ENCODE measurements at places on chromosomes 4 and X.
A peak's percentile ranks its signal among the peaks of the same experiment; 100 is the strongest.

- no peak for DNase-seq
Observed at GRCh38 chr4:7158991-7159390, 33.3 kb upstream of the SORCS2 start.

DNA sequence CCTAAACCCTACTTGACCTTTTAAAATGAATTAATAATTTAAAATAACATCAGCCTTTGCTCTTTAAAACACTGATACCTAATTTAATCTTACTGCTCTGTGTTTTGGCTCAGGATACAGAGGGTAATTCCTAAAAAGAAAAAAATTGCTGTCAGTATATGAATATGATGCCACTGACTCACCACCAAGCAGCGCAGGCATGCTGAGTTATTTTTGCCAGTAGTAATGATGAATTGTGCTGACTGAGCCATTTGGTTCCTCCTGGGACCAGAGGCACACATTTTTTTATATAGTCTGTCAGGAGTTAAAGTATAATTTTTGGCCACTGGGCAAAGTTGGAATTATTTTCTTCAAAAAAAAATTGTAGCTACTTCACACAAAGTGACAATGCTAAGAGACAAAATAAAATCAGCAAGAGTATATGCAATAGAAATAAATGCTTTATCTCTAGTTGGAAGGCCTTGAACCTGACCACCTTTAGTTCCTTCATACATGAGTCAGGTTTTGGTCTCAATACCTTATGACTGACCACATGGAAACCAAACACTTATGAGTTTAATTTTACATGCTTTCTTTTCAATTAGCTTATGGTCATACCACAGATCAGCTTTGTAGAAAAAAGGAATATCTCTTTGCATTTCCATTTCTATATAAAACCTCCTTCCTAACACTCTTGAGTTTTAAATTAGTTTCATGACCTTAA, 115.1 kb downstream of the PPP3CA start:
- no peak for DNase-seq

GRCh38 chr4:55447108-55447708, 51.5 kb downstream of the TMEM165 start:
- no peak for DNase-seq

DNA sequence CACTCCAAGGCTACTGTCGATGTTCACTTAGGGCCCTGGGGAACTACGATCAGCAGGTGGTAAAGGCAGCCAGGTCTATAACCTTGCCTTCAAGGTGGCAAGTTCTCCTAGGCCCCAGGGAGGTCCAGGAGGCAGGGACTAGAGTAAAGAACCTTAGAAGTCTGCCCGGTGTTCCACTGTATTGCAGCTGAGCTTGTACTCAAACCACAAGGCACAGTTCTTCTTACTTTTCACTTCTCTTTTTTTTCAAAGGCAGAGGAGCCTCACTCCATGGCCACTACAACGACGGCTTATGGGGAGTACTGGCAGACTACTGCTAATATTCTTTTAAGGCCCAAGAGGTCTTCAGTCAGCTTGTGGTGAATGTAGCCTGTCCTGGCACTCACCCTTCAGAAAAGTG, 78.8 kb upstream of the GPR174 start:
- no peak for DNase-seq

- no peak for DNase-seq
Observed at GRCh38 chr4:73019462-73020047, 50.0 kb downstream of the COX18 start.

GRCh38 chrX:108138814-108139702, 47.5 kb downstream of the ATG4A start:
- no peak for DNase-seq

DNA sequence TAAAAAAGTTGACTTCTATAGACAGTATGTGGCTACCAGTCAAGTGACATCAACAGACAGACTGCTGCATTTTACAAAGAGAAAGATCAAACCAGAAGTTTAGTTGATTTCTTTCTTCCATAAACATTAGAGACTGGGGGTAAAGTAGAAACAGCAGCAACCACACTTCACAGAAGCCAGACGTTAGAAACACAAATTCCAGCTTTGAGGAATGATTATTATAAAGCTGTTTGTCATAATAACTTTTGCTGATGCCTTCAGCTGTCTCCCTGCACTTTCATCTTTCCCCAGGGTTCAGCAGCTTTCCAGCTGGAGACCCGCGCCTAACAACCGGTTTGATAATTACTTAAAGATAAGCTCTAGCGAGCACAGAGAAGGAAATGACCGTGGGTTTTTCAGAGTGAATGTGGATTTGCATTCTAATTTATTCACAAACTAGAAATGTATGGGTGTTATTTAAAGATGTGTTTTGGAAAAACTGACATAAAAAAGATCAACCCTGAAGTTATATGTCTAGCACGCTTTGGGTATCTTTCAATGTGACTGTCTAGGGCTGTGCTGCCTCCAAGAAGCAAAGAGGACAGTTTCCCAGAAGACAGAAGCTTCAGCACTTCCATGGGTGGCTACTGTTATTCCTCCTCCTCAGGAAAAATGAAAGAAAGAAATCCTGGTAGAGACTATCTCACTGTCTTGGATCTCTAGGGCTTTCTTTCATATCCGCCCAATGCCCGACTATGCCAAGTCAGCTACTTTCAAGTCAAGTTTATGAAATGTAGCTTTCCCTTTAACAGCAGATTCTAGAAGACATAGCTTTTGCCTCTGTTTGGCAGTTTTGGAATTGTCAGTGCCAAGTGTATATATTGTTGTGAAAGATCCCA, 15.0 kb upstream of the ENAM start:
- DNase-seq: no peak

DNA sequence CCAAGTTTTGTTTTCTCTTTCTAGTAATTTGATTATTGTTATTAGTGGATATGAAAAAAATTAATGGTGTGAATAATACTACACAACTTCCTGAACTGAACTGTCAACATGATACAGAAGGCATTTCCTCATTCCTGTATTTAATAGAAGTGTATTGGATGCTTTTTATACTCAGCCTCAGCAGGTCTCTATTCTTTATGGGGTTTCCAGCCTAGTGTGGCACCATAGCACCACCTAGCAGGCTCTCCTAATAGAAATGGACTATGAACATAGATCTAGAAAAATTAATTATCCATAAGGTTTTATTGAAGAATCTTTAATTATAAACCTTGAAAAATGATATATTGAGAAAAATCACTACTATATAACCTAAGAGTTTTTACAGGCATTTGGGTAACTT, 52.4 kb downstream of the GLRB start:
- DNase-seq: no peak

GRCh38 chr4:157803845-157804521, 368.8 kb downstream of the GASK1B start:
- DNase-seq: no peak

DNA sequence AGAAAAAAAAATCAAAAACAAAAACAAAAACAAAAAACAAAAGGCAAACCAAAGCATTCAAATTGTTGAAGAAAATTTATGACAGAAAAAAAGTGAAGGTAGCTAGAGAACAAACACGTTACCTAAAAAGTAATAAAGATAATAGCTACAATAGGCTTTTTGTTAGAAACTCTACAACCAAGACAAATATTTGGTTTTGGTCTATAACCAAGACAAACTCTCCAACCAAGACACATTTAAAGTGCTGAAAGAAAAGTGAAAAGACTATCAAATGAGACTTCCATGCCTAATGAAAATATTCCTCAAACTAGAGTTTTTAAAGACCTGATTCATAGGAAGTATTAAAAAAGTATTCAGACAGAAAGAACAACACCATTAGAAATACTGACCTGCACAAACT, 391.9 kb upstream of the NDST4 start:
- no peak for DNase-seq

- peak; percentile 14 for DNase-seq
Observed at GRCh38 chrX:54042609-54043021, 1.7 kb downstream of the PHF8 start.

DNA sequence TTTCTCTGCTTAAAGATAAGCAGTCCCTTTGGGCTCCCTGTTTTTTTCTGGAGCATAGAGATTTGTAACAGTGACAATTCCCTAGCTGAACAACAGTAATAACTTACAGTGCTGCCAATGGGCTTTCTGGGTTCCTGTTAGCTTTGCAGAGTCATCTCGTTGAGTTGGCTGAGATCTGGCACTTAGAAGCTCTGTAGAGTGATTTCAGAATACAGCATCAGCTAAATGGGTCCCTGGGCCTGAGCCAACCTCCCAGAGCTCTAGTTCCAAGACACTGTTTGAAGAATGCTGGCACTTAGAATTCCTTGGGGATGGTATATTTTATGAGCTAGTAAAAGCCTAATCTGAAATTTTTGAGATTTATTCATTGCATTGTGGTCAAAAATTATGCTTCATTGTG, 43.5 kb upstream of the SERTM2 start:
- DNase-seq: no peak

GRCh38 chr4:172631832-172632231, 536.8 kb upstream of the GALNT7 start:
- DNase-seq: no peak

- DNase-seq: no peak
Observed at GRCh38 chrX:154036513-154036912, 16.8 kb upstream of the IRAK1 start.

- no peak for DNase-seq
Observed at GRCh38 chr4:159137176-159137575, 34.3 kb downstream of the RAPGEF2 start.

DNA sequence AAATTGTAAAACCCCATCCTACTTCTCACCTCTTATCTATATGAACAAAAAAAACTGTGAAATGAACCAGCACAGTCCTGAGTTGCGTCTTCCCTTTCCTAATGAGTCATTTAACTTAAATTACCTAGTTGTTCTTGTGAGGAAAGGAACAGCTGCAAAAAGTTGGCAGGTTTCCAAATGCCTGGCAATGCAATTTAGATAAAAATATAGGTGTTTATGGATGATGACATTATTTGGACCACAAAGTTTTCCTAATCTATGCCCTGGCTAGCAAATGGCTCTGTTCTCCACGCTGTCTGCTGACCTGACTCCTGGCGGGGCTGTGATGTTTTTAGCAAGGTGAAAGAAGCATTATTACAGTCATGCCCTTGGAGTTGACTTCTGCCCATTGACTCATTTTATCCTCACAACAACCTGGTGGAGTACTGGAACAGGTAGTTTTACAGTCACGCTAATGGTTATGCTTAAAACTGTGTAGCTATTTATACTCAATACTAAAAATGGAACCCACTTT, 29.8 kb upstream of the RELL1 start:
- DNase-seq: no peak

DNA sequence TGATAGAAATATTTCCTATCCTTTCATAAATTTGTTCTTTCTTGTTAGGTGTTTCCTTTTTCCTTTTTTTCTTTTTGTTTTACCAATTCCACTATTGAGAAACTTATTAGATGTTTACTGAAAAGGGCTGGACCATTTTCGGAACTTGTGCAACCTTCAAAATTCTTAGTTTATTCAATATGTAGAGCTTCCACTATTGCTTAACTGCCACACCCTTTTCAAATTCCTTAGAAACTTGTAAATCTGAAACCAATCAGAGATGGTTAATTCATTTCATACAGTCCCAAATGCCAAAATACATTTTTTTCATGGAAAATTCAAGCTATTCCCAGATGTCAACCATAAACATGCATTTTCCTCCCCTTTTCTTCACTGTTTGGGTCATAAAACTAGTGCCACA, 66.1 kb upstream of the SLC39A8 start:
- DNase-seq: no peak

DNA sequence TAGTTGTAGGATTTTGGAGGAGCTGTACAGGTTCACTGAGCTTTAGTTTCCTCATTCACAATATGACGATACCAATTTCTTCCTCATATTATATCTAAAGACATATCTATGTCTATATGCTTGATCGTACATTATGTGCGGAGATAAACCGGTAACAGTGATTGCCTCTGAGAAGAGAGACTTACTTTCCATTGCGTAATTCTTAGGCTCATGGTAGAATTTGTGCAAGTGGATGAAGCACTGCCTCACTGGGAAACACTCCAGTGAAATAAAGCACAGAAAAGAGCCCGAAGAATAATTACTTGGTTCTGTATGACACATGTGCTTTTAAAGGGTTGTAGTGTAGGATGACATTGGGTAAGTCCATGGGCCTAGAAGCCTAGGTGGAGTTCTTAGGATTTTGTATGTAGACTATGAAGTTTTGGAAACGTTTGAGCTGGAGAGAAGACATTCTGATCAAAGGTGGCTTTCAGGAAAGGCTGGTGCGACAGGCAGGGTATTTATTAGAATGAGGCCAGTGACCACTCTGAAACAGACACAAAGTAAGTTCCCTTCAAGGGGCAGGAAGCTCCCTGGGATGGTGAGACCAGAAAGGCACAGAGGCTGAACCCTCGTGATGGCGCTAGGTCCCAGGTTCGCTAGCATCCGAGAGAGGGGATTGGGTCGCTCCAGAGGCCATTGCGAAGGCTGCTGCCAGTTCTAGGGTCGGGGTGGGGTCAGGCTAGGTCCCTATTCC, 649 bp upstream of the VBP1 start:
- DNase-seq: no peak

- DNase-seq: no peak
Observed at GRCh38 chr4:2982012-2982411, 18.6 kb downstream of the GRK4 start.

Data from activated CD8-positive, alpha-beta memory T cell treated with anti-CD3 and anti-CD28 coated beads for 4 hours (primary cell).